ENCODE measurements at places on chromosomes 6 and 20.
A peak's percentile ranks its signal among the peaks of the same experiment; 100 is the strongest.

- DNase-seq, result no peak
Observed at GRCh38 chr6:117592983-117593759, 9.1 kb downstream of the GOPC start.

DNA sequence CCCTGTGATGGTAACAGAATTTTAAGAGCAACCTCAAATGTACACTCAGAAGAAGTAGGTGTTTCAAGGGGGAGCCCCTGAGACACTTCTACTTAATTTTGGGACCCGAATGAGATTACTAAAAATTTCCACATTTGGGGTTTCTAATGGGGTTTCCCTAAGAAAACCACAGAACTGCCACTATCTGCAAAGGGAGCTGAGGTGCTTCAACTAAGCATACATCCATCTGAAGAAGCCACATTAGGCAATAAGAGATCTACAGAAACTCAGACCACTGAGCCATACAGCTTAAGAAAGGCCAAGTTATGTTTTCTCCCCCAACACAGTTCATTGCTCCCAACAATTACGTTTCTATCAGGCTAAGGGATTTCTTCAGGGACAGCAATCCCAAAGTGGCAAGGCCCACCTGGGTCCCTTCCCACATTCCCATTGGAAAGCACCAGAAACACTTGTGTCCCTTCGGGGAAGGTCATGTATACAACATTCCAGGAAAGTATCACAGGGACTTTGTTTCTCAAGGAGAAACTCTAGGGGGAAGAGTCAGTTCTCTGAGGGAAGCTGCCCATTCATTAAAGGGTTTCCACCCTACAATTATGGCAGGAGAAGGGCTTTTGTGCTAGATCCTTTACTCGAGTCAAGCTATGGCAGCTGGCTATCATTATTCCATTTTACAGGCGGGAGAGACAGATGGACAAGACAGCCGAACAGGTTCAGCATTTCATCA is 5.0 kb downstream of the BCL2L1 start:
- peak; percentile 82 for DNase-seq

GRCh38 chr6:164905311-164905710 is 404.1 kb downstream of the C6orf118 start:
- DNase-seq, result no peak

DNA sequence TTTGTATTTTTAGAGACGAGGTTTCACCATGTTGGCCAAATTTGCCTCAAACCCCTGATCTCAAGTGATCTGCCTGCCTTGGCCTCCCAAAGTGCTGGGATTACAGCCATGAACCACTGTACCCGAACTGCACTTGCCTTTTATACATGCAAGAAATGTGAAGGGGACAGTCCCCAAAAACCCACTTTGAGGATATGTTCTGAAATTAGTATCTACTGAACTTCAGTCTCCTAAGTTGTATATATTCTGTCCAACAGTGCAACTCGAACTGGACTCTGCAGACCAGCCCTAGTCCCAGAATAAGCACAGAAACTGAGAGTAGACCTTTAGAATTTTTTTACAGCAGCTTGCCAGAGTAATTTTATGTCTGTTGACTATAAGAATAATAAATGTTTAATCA is 28.5 kb downstream of the BACH2 start:
- no peak for DNase-seq

DNA sequence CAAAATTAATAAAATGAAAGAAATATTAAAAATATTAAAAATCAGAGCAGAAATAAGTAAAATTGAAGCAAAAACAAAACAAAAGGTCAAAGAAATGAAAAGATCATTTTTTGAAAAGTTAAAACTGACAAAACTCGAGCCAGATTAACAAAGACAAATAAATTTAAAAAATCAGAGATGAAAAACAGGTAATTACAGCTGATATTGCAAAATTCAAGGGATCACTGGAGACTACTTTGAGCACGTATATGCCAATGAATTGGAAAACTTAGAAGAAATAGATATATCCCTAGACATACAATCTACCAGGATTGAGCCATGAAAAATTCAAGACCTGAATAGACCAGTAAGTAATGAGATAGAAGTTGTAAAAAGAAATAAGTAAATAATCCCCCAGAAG is 446.2 kb upstream of the EYS start:
- DNase-seq, result no peak

- DNase-seq, result no peak
Observed at GRCh38 chr6:89067796-89068195, 12.8 kb upstream of the PNRC1 start.

GRCh38 chr6:165986914-165987482 is 180.7 kb downstream of the TBXT start:
- no peak for DNase-seq

All from activated CD4-positive, alpha-beta T cell treated with anti-CD3 and anti-CD28 coated beads, Interleukin-2, Interleukin-6, amounts not matched to agents 100 ng/mL and 50 ng/mL, durations not matched to agents 16 hours and 8 hours (primary cell).